GM19239 (cell line): ENCODE measurements at places on chromosomes 2 and 18.

- DNase-seq = no peak
These were observed 338.6 kb downstream of the STK39 start for GRCh38 chr2:167908786-167909185.

- peak; percentile 16 for DNase-seq
These were observed at the start of gene STAT4 for GRCh38 chr2:191150600-191151330. TSS of gene STAT4 (minus strand) at chr2:191150994. CDS start at chr2:191148203, 2,791 bp downstream.

DNA sequence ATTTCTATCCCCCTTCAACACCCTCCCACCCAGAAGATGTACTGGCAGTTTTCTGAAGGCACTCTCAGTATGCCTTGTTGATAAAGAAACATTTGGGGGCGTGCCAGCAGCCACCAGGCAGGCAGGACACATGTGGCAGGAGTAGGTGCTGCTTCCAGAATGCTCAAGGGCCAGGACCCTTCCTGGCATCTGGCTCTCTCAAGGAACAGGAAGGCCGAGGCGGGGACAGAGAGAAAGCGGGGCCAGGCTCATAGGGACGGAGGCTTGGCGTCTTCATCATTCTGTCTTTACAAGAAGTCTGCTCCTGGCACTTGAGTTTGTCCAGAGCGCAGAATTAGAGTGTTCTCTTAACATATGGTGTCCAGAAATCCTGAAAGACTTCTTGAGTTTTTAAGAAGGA, 121.6 kb downstream of the FAM210A start:
- DNase-seq = no peak

GRCh38 chr2:237482485-237482884, 4.6 kb upstream of the MLPH start:
- DNase-seq = no peak

DNA sequence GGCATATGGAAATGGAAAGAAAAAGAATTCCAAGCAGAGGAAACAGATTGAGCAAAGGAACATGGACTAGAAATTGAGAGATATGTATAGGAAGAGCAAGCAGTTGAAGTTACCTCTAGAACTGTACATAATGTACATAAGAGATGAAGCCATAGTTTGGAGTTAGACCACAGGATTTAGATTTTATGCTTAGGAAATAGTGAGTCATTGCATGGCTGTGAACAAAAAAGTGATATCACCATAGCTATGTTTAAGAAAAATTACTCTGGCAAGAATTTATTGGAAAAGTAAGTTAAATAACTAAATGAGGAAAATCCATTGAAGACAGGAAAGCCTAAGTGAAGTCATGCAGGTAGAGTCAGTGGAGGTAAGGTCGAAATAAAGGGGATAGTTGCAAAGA, 99.4 kb upstream of the GALNT5 start:
- DNase-seq = no peak

DNA sequence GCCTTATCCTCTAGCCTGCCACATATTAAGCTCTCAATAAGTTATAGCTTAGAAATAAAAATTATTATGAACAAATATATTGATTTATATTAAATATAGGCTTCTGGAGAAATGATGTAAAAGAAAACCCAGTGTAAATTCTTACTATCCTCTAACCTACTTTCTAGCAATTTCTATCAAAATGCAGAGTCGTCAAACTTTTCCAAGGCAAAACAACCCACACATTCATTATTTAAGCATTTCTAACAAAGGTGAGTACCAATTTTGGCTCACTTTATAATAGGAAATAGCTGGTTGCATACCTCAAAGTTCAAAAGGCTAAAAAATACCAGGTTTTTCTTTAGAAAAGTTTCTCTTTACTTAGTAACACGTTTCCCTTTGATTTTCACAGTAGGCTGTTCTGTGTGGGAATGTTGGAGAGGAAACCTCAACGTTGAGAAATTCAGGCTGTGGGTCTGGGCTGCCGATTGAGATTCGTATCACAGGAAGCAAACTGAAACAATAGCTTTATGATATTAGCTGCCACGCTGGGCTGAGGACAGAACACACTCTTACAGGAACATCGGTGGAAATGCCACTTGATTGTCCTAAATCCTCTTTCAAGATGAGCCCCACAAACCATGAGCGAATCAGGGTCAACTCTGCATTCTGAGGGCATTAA, 53.0 kb downstream of the EPAS1 start:
- DNase-seq = no peak

DNA sequence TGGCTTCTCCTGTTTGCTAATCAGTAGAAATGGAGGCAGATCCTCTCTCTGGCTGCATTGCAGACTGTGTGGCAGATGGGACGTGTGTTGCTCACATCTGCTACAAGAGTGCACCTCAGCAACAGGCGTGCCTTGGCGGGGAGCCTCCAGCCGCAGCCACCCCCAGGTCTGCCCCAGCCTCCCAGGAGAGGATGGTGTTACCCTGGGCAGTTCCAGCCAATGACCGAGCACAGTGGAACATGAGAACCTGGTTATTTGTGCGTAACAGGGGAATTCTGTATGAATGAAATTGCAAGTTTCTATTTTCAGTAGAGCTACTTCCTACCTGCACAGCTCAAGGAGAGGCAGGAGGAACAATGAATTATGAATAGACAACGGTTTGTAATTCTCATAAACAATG, 130.6 kb upstream of the CBLN2 start:
- no peak for DNase-seq

- DNase-seq = no peak
These were observed 332.1 kb upstream of the TCF4 start for GRCh38 chr18:55920063-55920462.

- DNase-seq = no peak
These were observed 94.2 kb upstream of the DLGAP1 start for GRCh38 chr18:4549164-4549872.

DNA sequence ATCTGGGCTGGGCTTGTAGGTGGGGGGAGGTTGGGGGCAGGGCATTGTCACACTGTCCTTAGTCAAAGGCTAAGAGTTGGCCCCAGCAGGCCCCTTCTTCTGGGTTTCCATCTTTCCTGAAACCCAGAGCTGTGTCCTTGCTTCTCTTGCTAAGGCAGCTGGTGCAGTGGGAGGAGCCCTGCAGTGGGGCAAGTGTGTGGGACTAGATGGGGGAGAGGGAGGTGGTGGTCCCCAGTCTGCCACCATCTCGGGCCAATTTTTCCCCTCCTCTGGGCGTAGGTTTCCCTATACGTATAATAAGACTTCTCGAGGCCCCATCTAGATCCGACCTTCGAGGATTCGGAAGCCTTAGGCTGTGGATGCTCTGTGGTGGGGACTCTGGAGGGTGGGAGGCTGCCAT, 3.5 kb downstream of the KCNF1 start:
- DNase-seq = no peak

- DNase-seq = no peak
These were observed 93.0 kb downstream of the NRP2 start for GRCh38 chr2:205775097-205775877.

DNA sequence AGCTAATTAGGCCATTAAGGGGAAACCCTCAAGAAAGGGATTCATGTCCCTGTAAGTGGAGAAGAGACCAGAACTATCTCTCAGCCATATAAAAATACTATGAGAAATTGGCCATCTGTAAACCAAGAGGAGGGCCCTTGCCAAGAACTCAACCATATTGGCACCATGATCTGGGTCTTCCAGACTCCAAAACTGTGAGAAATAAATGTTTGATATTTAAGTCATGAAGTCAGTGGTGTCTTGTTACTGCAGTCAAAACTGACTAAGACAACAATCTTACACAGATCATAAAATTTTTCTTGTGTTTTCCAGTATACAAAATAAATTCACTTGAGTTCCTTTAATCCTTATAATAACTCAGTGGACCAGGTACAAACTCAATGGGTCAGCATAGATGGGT, 589.8 kb upstream of the CDH2 start:
- no peak for DNase-seq

DNA sequence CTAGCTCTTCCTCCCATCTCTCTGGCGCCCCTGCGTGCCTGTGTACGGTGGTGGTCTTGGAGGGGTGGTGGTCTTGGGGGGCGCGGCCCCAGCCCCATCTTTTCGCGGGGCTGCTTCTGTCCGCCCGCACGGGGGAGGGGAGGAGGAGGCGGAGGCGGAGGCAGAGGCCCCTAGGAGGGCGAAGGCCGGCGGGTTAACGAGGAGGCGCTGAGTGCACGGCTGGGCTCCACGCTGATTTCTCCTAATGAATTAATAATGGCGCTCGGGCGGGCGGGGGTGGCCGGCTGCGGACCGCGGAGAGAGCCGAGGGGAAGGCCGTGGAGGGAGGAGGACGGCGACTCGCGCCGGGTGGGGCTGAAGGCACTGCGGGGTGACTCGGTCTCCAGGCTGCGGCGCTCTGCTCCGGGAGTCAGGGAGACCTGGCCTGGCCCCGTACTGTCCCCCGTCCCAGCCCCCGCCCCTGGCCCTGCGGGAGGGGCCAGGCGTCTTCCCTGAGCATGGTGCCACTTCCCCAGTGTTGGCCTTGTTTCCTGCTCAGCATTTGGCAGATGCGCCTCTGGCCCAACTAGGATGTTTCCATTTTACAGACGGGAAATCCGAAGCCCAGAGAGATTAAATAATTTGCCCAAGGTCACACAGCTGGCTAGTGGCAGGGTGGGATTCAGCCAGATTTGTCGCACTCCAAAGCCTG, 6.0 kb downstream of the GAREM2 start:
- DNase-seq = no peak

GRCh38 chr2:130977461-130978050, 115.7 kb downstream of the FAM168B start:
- no peak for DNase-seq

DNA sequence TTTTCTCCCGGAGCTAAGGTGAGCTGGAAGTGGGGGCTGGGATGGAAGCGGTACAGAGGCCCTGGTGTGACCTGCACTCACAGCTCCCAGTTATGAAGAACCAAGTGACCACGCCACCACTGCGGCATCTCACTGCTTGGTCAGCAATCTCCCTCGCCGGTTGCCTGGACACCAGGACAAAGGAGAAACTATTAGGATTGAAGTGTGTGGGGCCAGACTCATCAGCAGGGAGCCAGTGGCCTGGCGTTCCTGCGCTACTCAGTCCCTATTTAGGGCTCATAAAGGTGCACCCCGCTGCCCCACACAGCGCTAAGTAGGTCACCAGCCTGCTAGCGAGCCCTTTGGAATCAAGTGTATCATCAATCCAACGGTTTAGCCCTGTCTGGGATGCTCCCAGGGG, 82.9 kb downstream of the ZCCHC2 start:
- DNase-seq = no peak

DNA sequence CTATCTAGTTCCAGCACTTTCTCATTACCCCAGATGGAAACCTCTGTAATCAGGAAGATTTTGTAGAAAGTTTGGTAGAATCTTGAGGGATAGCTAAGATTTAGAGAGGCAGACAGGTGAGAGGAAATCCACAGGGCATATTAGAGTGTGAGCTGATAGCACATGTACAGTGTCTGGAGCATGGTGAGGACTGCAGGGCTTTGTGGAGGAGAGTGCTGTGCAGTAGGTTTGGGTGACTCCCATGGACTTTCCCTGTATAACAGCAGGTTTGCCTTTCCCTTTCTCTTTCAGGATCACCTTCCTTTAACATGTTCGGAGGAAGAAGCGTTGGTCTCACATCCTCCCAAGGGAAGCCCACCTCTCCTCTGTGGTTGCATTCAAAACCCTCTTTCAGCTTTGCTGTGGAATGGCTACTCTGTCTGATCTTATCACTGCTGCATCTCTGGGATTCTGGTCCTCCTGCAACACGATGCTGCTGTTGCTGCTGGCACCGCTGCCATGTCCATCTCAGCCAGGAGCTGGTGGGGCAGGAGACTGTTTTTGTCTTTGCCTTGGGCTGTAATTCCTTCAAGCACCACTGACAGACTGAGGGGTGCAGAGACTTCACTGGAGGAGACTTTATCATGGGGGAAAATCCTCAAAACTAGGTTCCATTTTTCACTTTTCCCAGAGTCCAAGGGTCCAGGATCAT, 7.8 kb upstream of the KIF5C start:
- no peak for DNase-seq

- no peak for DNase-seq
These were observed 52.8 kb downstream of the FAM178B start for GRCh38 chr2:96933305-96934181.

GRCh38 chr2:159584796-159585195, 31.6 kb downstream of the BAZ2B start:
- DNase-seq = no peak

GRCh38 chr2:161045726-161046125, 114.5 kb upstream of the TANK start:
- no peak for DNase-seq

DNA sequence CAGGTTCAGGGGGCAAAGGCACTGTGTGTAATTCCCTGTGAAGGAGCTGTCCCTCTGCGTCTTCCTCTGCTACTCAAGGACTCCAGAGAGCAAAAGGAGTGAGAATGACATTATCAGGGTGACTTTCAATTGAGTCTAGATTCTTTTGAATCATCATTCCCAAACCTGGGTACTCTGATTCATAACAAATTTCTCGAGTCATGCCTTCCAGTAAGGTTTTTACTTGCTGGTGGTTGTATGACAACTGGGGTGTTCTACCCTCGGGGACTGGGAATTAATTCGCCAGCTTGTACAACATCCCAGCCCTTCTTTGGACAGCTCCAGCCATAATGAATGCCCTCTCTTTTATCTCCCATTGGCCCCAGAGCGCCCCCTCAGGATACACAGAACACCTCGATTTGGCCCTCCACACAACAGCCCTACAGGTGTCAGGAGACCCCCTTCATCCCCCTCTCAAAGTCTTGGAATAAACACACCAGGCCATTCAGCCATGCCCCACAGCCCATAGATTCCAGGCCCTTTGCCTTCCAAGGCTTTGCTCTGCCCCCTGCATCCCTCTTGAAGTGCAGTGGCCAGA, 254.5 kb downstream of the KLHL29 start:
- DNase-seq = no peak
